Panc1 (cell line): ENCODE measurements at places on chromosomes 13 and 19.

DNA sequence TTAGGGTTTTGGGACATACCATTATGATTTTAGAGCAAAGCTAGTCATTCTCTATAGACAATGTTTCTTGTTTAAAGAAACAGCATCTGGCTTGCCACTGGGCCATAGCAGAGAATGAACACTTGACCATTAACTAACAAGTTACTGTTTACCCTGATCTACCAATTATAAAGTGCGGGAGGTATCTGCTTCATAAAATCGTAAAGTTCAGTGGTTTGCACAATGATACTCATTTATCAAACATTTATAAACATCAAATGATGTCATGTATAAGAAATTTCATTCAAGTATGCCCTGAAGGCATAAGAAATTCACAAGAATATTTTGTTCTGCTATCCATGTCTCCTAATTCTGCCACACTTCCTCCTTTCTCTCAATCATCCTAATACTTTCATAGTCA, 139.2 kb downstream of the PCDH20 start:
- DNase-seq = no peak

DNA sequence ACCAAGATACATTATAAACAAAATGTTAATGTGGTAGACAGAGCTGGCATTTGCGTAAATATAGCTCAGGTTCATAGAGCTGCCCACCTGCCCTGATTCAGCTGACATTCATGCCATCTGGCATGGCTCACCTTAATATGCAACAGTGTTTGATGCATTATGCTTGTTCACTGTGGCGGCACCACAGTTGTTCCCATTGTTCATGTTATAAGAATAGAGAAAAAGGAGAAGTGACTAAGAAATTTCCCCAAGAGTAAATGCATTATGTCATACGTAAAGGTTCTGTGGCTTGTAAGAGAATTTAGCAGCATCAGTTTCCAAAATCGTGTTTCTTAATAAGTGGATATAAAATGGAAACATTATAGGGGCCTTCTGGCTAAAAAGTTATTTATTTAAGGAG, 4.5 kb downstream of the CCNA1 start:
- DNase-seq = no peak

- no peak for DNase-seq
Measured at GRCh38 chr13:112056739-112057438, 10.1 kb upstream of the SOX1 start.

DNA sequence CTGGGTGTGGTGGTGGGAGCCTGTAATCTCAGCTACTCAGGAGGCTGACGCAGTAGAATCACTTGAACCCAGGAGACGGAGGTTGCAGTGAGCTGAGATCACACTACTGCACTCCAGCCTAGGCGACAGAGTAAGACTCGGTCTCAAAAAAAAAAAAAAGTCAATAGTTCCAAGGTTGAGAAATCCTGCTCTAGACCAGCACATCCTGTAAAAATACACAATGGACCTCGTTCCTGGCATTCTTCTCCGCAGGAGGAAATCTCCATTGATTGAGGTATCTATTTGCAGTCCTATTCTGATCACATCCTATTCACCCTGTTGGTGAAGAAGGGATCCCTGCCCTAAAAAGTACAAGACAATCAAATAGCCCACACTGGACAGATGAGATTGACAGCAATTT, 15.2 kb downstream of the ZFP14 start:
- no peak for DNase-seq

DNA sequence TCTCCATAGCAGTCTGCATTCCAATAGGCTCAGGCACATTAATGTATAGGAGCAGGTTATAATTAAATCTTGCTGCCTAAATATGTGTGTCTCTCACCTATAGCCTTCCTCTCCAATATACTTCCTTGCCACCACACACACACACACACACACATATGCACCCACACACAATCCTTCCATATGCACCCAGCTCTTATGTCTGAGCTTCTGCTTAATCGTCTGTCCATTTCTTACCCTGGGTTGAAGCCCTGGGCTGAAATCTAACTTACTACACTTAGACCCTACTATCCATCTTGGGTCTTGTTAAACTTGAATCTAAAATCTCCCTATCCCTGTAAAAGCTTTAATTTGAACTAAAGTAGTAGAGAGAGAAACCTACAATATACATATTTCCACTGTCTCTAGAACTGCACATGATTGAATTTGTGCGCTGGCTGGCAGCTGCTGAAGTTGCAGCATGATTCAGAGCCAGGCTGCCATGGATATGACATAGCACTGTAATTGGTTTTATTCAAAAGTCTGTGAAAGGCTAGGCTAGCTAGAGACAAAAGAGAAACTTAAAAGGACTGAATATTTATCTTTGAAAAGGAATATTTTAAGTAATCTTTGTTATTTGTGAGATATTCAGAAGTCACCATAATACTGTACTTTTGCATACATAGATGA, 25.7 kb upstream of the FREM2 start:
- no peak for DNase-seq

DNA sequence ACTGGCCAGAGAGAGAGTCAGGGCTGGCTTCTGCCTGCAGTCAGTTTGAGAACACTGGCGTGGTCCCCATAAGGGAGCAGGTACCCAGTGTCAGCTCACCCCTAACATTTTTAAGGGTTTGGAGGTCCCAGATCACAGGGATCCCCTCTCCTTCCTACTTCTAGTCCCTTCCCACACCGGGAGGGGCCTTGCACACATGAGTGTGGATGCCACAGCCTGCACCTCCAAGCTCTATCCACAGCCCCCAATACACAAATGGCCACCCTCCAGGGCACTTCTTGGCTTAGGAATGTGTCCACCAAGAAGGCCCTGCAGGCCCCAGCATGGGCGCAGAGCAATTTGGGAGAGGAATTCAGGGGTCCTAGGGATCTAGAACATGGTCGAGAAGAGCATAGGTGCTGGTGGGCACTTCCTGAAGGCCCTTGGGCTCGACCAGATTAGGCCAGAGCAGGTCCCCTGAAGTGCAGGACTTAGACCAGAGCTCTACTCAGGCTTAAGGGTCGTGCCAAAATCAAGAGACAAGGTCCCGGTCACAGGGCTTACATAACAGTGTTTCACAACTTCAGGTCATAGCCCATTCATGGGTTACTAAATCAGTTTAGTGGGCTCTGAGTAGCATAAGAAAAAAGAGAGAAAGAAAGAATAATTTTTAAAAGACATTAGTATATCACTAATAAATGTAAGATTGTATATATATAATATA, 16.0 kb downstream of the FXYD5 start:
- no peak for DNase-seq

DNA sequence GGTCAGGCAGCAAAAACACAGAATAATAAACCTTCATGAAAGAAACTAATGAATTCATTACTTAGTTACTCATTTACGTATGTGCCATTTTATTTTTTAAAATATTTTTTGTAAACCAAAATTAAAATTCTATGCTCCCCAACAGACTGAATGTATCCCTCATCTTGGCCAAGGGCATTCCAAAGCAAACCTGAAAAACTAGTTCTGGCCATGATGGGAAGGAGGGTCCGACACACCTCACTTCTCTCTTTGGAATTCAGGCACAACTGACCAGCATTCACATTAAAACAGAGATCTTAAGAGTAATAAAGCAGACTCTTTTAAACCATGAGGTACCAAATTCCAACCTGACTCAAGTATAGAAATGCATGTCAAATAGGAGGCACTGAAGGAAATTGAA, 1576.9 kb upstream of the SPRY2 start:
- DNase-seq = no peak

- no peak for DNase-seq
Measured at GRCh38 chr13:93244918-93245280, 18.3 kb downstream of the GPC6 start.

DNA sequence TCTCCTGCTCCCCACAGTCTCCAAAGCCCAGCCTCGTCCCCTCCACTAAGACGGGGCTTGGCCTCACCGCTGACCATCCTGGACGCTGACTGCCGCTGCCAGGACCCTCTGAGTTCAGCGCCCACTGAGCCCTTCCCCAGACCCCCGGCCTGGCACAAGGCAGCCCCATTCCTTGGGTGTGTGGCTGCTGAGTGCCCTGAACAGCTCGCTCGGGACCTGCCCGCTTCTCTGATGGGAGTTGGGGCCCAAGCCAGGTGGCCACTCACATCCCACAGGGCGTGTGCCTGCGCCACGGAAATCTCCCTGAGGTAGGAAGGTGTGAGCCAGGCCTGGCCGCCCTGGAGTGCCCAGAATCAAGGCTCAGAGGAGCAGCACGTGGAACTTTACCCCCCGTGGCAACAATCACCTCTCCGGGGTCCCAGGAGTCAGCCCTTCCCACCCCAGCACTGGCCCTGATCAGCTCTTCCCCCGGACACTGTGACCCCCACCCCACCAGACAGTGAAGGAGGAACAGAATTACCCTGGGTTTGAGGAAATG, 20.8 kb downstream of the C13orf46 start:
- no peak for DNase-seq

DNA sequence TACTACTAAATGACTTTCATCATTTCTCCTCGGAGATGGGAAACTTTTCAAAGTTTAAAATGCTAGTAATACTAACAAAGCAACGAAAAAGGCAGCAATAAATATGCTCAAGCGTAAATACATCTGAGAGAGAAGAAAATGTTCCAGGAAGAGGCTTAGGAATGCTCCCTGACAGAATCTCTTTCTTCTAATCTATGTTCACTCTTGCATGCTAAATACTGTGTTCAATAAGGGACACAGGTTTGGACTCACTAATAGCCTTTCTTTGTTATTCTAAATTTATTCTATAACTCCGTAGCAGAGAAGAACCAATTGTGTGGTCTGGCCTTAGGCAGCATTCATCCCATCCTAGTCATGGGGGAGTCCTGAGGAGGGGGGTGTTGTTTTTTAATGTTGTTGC, 823.0 kb downstream of the PCDH9 start:
- DNase-seq = no peak

DNA sequence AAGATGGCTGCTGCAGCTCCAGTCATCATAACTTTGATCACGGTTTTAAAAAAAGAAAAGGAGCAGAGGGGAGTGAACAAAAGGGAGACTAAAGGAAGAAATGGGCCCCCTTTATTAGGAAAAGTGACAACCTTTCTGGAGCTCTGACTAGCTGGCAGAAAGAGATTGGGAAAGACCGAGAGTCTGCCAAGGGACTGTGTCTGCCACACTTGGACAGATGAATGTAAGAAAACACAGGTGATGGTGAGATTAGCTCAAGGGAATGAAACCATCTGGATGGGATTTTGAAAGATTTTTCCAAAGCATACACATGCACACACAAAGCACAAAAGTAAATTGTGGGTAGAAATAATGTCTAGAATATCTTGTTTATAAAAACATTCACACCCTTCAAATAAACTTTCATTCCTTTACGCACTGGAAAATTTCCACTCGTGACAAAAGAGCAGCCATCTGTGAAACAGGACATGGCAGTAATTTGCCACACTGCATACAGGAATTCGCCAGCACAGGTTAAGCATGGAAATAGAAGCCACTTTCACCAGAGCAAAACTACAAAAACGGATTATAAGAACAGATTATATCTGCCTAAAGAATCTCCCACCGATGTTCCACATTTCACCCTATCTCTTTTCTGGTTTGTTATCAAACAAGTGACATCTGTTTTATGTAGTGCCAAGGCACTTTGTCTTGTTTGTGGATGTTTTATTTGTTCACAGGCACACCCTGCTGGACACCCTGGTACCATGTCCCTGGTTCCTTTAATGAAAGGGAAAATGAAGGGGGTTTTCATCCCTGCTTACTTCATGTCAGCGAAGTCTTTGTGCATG, 819.5 kb downstream of the DIAPH3 start:
- no peak for DNase-seq

DNA sequence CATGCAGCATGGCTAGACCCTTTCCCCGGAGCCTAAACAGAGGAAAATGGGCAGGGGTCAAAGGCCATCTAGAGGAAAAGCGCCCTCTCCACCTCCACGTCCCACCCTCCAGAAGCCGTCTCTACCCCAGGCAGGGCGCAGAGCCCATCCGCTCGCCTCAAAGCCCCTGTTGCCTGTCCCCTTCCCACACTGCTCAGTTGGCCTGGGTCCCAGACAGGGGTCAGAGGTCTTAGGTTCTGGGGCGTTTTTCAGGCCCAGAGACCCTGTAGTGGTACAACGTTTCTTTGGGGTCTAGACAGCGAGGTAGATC, 285 bp downstream of the TMEM143 start:
- DNase-seq = no peak

DNA sequence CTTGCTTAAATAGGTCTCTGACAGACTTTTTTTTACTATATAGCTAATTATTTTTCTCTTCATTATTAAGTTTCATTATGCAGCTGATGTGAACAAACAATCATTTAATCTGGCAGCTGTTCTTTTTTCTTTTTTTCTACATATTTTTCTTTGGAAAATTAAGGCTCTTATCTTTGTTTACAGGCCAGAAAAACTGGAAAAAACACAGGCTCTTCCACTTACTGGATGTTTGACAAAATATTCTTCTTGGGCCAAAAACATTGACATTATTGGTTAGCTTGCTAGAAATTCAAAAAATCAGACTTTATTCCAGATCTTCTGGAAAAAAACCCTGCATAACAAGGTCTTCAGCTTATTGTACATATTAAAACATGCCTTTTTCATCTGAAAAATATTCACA, 15.7 kb downstream of the ZNF66 start:
- DNase-seq = no peak

- no peak for DNase-seq
Measured at GRCh38 chr19:52094526-52095130, 937 bp downstream of the ZNF841 start.

GRCh38 chr19:14526423-14526822, 3.0 kb upstream of the TECR start:
- DNase-seq = no peak

DNA sequence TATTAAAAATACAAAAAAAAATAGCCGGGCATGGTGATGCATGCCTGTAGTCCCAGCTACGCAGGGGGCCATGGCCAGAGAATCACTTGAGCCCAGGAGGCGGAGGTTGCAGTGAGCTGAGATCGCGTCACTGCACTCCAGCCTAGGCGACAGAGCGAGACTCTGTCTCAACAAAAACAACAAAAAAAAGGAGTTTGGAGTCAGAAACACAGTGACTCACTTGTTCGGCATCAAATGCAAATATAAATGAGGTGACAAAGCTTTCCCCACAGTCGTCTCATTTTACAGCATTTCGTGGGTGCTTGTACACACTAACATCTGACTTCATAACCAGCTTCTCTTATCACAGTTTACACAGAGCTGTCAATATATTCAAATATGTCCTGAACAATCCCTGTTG, 11.0 kb downstream of the ZNF665 start:
- no peak for DNase-seq

DNA sequence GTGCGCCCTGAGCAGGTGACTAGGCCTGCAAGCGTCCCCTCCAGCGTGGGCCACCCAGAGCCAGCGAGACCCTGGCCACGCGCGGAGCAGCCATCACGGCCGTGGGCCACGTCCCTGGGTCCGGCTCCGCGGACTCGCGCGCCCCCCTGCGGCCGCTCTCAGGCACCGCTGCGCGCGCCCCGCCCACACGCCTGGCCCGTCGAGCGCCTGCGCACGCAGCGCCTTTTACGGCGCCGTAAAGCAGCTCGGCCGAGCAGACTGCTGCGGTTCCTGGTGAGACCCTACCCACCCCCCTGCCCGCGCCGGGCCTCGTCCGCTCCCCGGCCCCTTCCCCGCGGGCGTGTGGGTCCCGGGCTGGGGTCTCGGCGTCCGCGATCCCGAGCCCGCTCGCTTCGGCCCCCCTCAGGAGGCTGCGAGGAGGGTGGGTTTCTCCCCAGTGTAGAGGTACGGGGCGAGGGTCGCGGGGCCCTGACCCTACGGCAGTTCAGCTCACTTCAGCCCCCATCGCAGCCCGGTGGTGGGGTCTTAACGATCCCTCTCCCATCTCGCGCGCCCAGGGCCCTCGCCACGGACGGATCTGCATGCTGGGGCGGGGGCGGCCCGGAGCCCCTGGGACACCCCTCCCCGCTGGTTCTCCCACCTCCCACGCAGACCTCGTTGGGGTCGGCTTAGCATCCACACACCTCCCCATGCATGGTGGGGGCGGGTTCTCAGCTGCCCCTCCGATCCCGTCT, at the start of gene TRAPPC5:
TSS of gene TRAPPC5 (plus strand) at position 228 of the 734 bp plus-strand sequence. CDS start 1,421 bp downstream, outside the sequence.
- no peak for DNase-seq

GRCh38 chr13:59247171-59247570, 916.6 kb downstream of the DIAPH3 start:
- DNase-seq = no peak
